ENCODE measurements at places on chromosomes 7 and 10.

- no peak for DNase-seq
Observed at GRCh38 chr10:81280497-81281479, 594.2 kb upstream of the NRG3 start.

- no peak for DNase-seq
Observed at GRCh38 chr7:117741962-117742361, 131.3 kb downstream of the CTTNBP2 start.

GRCh38 chr10:78900715-78901430, 167.9 kb upstream of the ZMIZ1 start:
- no peak for DNase-seq

DNA sequence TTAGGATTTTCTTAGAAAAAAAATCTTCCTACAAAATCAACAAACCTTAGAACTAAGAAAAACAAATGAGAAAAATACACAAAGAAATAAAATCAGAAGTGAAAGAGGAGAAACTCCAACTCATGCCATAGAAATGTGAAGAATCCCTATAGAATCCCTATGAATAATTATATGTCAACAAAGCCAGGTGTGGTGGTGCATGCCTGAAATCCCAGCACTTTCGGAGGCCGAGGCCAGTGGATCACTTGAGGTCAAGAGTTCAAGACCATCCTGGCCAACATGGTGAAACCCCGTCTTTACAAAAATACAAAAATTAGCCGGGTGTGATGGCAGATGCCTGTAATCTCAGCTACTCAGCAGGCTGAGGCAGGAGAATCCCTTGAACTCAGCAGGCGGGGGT, 27.1 kb downstream of the ACSM6 start:
- no peak for DNase-seq

GRCh38 chr7:120293027-120293426, 20.1 kb downstream of the KCND2 start:
- no peak for DNase-seq

GRCh38 chr10:86392723-86393094, 26.1 kb upstream of the GRID1 start:
- DNase-seq: no peak

GRCh38 chr10:80133206-80133605, 676 bp downstream of the PLAC9 start:
- no peak for DNase-seq

GRCh38 chr7:23418046-23418445, 52.2 kb downstream of the IGF2BP3 start:
- no peak for DNase-seq

DNA sequence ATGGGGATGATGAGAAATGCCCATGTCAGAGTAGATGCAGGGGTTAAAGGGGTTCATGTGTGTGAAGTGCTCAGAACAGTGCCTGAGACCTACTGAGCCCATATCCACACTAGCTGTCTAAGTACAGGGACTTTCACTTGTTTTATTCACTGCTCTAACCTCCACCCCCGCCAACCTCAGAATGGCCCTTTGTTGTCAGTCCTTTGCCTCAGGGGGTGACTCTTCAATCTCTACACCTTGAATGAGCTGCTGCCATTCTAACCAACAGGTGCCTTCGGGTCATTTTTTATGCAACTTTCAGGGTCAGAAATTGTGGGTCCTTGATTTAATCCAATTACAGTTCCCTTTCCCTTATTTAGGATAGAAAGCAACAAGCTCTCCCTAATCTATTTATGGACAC, 26.2 kb downstream of the VSTM4 start:
- DNase-seq: no peak

DNA sequence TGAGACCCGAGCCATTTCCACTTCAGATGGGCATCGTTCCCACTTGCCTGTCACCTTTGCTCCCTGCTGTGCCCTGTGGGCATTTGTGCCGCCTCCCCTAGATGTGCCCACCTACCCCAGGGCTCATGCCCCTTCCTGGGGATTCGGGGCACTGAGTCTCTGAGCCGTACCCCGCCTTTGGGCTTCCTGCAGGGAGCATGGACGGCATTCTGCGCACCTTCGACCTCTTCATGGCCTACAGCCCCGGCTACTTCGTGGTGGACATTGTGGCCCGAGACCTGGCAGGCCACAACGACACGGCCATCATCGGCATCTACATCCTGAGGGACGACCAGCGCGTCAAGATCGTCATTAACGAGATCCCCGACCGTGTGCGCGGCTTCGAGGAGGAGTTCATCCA, 36.3 kb upstream of the VSIR start:
- DNase-seq: no peak

DNA sequence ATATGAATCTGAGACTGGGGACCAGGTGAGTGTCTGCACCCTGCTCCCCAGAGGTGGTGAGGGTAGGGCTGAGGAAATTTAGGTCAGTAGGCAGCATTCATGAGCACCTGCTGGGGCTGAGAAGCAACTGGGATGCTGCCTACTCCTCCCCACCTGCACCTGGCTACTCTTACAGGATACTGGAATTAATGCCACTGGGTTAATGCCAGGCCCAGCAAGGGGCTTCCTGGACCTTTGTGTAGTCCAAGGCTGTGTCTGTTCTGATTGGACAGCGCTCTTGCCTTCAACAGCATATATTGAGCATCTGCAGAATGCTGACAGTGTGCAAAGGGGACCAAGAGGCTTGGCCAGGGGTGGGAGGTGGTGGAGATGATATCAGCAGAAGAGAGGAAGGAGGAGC, 32.1 kb downstream of the ADCYAP1R1 start:
- DNase-seq: no peak

- DNase-seq: no peak
Observed at GRCh38 chr7:38881015-38881414, 28.0 kb downstream of the VPS41 start.

DNA sequence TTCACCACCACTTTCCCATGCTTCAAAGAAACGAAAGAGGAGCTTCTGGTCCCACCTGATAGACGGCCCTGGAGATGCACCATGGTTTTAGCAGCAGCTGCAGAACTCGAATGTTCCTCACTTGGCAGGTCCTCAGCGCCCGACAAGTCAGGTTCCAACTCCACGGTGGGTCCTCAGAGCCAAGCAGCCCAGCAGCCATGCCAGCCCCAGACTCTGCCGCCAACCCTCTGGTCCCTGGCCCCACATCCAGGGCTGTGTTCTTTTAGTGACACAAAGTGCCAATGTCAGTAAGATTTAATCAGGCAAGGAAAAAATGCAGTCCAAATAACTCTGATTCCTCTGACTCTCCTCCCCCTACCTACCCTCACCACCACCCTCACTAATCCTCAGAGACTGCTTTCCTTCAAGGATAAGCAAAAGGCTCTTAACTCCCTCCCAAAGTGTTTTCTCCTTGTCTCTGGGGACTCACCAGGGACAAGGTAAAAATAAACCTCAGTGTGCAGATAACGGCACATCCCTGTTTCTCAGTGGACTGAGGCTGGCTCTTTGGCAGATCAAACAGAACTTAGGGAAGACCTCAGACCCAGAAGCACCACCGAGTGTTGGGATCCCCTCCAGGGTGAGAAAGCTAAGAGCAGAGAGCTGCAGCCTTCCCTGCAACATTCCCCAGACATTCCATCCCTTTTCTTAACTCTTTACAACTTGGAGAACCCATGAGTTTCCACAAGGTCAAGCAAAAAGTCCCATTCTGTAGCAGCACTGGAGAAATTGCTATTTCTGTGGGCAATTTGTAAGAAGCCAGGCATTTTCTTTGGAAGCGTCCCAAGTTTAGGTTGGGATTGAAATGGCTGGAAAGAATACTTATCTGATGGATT, 358.9 kb downstream of the FRMD4A start:
- DNase-seq: no peak

- no peak for DNase-seq
Observed at GRCh38 chr10:91201213-91201996, 19.1 kb upstream of the PCGF5 start.

GRCh38 chr7:121504482-121504881, 108.4 kb upstream of the FAM3C start:
- no peak for DNase-seq

- no peak for DNase-seq
Observed at GRCh38 chr10:4688601-4689000, 137.4 kb upstream of the AKR1E2 start.

DNA sequence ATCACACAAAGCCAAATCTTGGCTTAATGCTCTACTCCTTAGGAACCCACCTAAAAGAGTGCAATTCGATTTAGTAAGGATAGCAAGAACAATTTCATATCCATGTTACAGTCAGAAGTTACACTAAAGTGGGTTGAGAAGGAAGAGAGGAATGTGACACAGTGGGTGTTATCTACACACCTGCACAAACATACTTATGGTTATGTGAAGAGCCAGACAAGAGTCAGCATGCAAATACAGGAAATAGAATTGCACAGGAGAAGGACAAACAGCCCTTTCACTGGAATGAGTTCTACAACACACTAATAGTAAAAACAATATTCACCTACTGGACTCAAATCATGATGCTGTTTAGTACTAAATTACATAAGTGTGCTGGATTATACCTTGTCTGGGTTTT, 262.8 kb downstream of the DGKB start:
- no peak for DNase-seq

- DNase-seq: no peak
Observed at GRCh38 chr10:109887243-109887642, 36.1 kb downstream of the XPNPEP1 start.

- no peak for DNase-seq
Observed at GRCh38 chr10:132407243-132407746, 10.3 kb downstream of the PWWP2B start.

GRCh38 chr10:33106767-33107166, 148.7 kb upstream of the ITGB1 start:
- no peak for DNase-seq

GRCh38 chr7:27155816-27156507, 513 bp downstream of the HOXA7 start:
- no peak for DNase-seq

GRCh38 chr10:71339796-71340589, 20.9 kb downstream of the SLC29A3 start:
- no peak for DNase-seq

DNA sequence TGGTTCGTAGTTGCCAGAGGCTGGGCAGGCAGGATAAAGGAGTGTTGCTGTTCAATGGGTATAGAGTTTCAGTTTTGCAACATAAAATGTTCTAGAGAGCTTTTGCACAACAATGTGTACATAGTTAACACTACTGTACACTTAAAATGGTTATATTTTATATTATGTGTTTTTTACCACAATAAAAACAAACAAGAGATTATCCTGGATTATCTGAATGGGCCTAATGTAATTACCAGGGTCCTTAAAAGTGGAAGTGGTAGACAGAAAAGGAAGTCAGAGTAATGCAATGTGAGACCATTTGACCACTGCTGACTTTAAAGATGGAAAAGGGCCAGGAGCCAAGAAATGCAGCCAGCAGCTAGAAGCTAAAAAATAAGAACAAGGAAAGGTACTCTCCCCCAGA, 159.7 kb downstream of the SGMS1 start:
- no peak for DNase-seq

Measured in stimulated activated CD8-positive, alpha-beta memory T cell treated with anti-CD3 and anti-CD28 coated beads, Interleukin-4, amount 100 ng/mL, for 4 hours (primary cell).